HS-27A (cell line): ENCODE measurements at places on chromosomes 11 and 22.
A peak's percentile ranks its signal among the peaks of the same experiment; 100 is the strongest.

DNA sequence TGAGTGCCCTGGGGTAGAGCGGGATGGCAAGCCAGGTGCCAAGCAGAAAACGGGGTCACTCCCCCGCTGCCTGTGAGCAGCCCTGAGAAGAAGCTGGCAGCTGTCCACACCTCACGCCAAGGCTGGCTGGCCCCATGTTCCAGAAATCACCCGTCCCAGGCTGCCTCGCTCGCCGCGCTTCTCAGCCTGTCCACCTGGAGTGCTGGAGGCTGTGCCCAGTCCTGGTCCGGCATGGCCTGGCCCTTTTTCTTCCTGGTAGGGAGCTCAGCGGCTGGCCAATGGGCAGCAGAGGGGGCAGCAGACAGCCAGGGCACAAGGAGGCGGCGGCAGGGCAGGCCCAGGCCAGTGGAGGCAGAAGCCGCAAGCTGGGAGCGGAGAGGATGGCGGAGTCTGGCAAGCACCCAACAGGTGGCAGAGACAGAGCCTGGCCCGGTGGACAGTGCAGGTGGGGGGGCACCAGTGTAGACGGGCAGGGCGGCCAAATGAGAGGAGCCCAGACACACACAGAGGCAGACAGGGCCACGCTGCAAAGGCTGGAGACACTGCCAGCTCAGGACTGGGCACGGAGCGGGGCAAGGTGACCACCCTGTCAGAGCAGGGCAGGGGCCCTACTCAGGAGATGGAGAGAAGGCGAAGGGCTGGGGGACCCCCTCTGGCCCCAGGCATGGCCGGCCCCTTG lies 37.2 kb upstream of the TH start:
- DNase-seq = no peak

DNA sequence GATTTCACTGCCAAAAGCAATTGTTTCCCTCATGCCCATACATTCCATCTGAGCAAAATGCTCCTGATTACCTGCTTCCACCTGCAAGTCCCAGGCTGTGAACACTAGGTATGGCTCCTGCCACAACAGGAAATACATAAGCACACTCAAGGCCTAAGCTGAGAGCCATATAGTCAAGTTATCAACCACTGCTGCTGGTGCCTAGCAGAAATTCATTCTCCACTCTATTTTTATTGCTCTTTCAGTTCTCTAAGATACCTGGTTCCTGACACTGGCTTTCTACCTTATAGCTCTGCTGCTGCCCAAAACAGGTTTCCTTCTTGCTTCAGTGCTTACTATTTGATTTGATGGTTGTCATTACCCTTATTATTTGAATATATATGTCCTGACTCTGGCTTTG lies 31.6 kb downstream of the SLC36A4 start:
- no peak for DNase-seq

DNA sequence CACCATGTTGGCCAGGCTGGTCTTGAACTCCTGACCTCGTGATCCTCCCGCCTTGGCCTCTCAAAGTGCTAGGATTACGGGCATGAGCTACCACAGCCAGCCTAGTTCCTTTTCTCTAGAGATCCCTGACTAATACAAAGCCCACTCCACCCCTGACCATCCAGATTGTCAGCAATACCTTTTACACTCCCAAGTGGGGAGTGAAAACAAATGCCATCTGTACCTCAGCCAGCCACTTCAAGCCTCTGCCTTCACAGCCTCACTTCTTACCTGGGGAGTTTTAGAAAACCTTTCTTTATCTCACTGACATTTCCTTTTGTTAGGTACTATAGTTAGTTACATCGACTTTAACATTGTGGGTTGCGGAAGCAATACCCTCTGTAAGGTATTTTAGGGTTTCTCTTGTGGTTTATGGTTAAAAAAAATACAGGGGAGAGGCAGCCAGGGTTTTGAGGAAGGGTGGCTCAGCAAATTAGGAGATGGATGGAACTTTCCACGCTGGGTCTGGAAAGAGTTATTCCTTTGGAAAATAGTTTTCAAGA lies 8.9 kb downstream of the TOM1 start:
- no peak for DNase-seq

- no peak for DNase-seq
These were observed 5.0 kb downstream of the FTH1 start for GRCh38 chr11:61962213-61963015.

- no peak for DNase-seq
These were observed 84.0 kb downstream of the RSF1 start for GRCh38 chr11:77736473-77736872.

GRCh38 chr22:50530877-50531545 lies 1.2 kb upstream of the TYMP start:
- no peak for DNase-seq

- DNase-seq = no peak
These were observed 5.9 kb downstream of the PHOX2A start for GRCh38 chr11:72238040-72238450.

DNA sequence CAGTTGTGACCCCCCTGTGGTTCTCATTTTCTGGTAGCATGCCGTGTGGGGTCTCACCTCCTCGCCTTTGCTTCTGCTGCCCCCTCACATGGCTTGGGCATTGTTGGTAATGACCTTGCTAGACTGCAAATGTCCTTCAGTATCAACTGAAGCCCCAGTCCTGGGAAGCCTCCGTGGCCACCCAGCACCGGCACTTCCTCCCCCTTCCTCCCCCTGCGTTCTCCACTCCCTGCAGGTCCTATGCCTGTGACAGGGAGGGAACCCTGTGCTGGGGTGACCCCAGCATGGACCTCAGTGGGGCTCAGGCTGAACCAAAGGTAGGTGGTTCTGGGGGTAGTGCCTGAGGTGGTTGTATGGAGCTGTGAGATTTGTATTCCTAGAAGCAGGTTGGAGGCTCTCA lies 5.9 kb downstream of the ST3GAL4 start:
- DNase-seq = no peak

DNA sequence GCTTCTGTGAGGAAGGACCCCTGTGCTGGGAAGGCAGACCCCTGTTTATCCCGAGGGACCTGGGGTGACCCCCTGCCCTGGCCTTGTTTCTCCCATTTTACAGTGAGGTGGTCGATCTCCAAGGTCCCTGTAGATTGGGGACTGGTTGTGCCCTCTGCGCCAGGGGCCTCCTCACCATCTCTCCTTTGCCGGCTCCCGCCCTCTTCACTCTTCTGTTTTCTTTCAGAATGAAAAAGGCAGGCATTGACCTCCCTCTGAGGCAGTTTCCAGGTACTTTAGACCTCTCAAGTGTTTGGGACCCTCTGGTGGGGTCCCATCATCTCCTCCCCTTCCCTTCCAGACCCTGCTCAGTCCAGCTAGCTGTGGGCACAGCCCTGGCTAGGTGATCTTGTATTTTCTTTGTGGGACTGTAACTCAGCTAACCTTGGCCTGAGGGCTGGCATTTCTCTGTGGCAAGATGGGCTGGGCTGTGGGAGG lies 1.5 kb downstream of the SERPINH1 start:
- DNase-seq = no peak

GRCh38 chr11:66115638-66116301 lies 45.7 kb downstream of the PACS1 start:
- no peak for DNase-seq

DNA sequence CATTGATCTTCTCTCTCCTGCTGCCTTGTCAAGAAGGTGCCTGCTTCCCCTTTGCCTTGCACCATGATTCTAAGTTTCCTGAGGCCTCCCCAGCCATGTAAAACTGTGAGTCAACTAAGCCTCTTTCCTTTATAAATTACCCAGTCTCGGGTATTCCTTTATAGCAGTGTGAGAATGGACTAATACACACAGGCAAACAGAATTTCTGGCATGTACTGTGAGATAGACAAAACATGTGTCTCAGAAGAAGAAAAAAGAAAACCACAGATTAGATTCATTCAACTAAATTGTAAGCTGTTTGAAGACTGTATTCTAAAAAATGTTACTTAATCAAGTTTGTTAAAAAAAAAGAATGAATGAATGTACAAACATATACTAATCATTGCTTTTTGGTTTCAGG lies 1.5 kb upstream of the MMP20 start:
- DNase-seq = no peak

DNA sequence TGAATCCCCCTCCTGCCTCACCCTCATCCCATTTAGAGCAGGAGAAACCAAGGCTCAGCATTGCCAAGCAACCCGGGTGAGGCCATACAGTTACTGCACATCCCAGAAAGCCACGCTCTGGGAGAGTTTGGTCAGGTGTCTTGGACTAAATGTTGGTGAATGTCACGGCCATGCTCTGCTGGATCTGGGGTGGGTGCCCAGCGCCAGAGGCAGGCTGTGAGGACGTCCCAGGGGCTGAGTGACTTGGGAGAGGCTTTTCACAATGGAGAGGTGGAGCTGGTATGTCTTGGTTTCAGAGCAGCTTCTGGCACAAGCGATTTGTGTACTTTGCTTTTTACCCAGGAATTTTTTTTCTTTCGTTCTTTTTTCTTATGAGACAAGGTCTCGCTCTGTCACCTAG lies 6.6 kb downstream of the SERHL2 start:
- DNase-seq = no peak

DNA sequence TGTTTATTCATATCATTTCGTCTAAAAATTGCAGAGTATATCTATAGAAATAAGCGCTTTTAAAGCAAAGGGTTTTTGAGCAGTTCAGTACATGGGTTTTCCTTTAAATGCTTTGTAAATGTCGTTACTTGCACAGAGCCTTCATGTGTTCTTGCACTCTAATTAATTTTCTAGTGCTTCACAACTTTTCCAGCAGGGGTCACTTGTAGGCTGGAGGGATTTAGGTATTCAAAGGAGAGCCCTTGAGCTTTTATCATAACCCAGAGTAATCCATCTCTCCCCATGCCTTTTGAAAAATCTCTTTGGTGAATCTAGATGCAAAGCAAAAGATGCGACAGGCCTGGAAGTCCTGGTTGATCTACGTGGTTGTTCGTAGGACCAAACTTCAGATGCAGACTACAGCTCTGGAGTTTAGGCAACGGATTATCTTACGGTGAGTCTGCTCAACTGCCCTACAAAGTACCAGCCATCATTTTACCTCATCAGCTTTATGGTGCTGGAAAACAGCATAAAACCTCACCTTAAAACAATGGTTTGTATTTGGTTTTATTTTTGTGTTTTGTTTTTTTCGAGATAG lies 60.4 kb downstream of the SFI1 start:
- peak; percentile 14 for DNase-seq

GRCh38 chr11:34959770-34960169 lies 43.4 kb downstream of the PDHX start:
- DNase-seq = no peak

- peak; percentile 43 for DNase-seq
These were observed 40.4 kb upstream of the AKIP1 start for GRCh38 chr11:8870411-8871170.

DNA sequence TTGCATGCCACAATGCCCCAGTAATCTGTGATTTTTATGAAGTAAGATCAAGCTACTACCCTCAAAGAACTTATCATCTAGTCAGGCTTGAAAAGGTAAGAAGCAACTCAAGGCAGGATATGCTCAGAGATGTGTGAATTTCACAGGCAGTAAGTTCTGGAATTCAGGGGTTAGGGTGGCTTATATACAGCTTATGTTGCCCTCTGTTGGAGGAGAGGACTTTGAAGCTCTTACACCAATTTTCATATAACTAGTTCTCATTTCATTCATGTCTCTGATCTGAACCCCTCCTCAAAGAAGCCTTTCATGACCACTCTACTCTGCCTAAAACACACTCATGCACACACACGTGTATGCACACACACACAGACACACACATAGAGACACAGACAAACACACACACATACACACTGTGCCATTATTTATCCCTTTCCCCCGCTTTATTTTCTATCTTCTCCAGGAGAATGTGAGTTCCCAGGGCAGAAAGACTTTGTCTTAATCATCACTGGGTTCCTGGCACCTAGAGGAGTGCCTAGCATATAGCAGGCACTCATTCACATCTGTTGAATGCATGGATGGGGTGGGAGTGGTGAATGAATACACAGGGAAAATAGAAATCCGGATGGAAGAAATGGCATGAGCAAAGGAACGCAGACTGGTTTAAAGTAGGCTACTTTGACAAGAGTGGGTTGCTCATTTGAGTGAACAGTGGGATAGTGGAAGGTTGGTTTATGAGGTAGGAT lies 220.7 kb upstream of the ZBED5 start:
- DNase-seq = no peak

DNA sequence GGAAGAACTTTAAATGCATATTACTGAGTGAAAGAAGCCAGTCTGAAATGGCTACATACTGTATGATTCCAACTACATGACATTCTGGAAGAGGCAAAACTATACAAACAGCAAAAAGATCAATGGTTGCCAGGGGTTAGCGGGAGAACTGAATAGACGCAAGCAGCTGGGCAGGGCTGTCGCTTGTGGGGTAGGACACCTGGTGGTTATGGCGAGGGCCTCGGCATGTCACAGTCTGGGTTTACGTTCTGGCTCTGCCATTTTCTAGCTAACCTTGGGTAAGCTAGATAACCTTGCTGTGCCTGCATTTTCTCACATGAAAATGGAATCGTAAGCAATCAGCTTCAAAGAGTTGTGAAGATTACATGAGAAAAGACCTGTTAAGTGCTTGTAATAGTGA lies 55.2 kb upstream of the SYT13 start:
- DNase-seq = no peak

DNA sequence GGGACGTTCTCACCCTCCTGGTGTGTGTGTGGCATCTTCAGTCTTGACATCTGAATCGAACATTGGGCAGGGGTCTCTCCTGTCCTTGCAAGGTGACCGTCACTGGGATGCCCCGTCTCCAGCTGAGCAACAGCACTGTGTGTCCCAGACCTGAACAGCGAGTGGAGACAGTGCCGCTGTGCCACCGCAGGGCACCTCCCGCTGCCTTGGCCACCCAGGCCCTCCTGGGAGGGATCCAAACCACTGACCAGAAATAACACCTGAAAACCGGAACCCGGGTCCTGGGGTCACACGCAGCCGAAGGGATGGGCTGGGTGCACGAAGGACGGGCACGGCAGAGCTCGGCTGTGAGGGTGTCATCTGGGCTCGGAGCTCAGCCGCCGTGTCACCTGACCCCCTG lies 102.2 kb downstream of the BRD1 start:
- DNase-seq = no peak

DNA sequence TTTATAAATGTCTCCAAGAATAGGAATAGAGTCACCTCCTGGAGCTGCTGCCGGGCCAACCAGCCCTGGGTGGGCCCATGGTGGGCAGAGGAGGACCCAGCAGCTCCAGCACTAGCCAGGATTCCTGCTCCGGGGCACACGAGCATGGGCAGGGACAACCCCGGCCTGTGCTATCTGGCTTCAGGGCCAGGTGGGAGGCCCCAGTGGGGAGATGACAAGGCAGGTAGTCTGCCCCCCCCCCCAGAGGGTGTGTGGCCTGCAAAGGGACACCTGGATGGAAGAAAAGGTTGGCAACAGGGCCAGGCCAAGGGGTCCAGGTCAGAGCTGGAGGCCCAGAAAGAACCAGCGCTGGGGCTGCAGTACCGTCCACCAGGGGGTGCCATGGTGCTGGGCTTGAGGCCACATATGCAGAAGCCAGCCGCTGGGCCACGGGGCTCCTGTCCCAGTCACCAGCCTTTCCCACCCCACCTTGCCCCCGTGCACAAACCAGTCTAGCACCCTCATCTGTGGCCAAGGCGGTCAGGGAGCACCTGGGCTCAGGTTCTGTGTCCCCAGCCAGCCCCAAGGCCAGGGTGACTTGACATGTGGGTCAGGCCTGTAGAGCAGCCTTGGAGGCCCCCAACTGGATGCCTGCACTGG lies 3.4 kb downstream of the TSPAN32 start:
- DNase-seq = no peak
